ENCODE measurements at places on chromosomes 13 and 19.

DNA sequence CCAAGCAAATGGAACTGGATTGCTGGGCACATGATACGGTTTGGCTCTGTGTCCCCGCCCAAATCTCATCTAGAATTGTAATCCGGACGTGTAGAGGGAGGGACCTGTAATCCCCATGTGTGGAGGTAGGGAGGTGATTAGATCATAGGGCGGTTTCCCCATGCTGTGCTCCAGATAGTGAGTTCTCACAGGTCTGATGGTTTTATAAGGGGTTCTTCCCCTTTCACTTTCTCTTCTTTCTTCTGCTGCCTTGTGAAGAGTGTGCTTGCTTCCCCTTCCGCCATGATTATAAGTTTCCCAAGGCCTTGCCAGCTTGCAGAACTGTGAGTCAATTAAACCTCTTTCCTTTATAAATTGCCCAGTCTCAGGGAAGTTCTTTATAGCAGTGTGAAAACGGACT lies 32.6 kb upstream of the MTIF3 start:
- DNase-seq: no peak

- DNase-seq: no peak
These were observed 88.8 kb downstream of the LMO7 start for GRCh38 chr13:75724752-75725517.

DNA sequence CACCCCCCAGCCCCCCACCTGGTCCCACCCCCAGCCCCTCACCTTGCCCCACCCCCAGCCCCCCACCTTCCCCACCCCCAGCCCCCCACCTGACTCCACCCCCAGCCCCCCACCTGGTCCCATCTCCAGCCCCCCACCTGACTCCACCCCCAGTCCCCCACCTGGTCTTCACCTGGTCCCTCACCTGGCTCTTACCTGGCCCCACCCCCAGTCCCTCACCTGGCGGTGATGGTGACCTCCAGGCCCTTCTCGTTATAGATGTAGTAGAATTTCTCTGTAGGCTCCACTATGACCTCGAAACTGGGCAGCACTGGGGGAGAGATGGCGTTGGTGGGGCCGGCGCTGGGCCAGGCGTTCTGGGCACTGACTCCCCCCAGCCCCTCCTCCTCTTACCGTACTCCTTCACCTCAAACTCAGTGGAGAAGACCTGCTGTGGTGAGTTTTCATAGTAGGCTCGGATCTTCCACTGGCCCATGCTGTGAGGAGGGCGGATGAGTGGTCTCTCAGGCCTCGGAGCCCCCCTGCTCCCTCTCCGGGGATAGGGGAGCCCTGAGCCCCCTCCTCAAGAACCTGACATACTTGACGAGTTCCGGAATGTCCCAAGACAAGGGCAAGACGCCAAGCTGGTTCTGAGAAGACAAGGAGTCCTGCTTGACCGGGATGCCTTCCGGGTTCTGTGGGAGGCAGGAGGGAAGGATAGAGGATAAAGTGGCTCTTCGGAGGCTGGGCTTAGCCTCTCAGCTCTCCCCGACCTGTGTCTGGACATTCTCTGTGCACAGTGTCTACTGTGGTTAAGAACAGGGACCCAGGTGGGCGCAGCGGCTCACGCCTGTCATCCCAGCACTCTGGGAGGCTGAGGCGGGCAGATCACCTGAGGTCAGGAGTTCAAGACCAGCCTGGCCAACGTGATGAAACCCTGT lies 6.4 kb downstream of the C3 start:
- DNase-seq: no peak

DNA sequence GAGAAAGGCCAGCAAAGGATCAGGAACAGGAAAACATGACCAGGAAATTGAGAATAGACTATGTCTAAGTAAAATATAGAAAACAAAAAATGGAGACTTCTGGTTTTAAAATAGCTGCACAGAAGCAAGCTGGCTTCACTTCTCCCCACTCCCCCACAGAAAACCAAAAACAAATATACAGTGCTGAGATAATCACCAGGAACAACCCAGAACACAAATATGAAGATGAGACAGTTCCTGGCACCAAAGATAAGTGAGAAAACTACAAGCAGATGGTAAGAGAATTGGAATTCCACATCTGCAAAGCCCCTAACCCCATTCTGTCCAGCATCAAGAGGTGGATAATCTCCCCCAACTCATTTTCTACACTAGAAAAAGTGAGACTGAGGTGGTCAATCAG lies 397.7 kb downstream of the SUCLA2 start:
- DNase-seq: no peak

- DNase-seq: no peak
These were observed 7.7 kb upstream of the NANOS3 start for GRCh38 chr19:13869281-13869680.

- DNase-seq: no peak
These were observed 167.3 kb downstream of the USP12 start for GRCh38 chr13:27004326-27004725.

- DNase-seq: peak; percentile 95
These were observed 28.8 kb downstream of the ACTN4 start for GRCh38 chr19:38676023-38676877.

DNA sequence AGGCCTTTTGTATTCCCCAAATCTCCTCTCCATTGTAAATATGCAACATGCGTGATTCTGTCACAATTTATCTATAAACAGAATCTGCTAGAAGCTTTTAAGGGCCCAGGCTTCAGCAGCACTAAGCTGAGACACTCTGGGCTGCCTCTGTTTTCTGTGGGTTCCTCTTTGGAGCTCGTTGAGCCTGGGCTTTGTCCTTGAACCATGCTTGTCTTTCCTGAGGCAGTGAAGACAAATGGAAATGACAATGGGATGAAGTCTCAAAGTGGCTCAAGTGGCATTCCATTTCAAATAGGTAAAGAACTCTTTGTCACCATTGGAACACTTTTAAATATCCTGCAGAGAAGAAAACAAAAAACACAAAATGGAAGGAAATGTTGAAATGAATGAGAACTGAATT lies 40.3 kb downstream of the RASL11A start:
- DNase-seq: no peak

DNA sequence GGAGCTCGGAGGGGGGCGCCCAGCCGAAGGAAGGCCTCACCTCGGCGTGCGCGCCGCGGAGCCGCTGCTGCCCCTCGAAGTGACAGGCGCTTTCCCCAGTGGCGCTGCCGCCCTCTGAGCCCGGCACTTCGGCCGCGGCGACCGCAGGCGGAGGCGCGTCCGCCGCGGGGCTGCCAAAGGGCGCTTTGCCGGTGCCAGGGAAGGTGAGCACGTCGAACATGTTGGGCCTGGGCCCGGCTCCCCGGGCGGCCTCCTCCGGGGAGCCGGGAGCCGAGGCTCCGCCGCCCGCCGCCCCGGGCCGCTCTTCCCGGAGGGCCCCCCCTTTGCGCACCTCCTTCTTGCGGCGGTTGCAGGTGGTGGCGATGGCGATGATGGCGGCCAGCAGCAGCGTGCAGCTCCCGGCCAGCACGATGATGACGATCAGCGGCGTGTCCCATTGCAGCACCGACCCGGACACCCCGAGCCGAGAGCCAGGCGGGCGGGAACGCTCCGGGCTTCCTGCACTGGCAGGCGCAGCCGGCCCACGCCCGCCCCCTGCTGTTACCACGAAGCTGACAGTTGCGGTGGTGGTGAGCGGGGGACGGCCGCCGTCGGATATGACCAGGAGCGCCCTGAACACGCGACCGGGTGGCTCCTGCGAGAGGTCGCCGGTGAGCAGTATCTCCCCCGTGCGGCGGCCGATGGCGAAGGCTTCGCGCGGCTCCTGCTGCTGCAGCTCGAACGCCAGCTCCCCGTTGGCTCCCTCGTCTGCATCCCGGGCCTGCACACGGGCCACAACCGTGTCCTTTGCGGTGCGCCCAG lies 2.5 kb downstream of the PCDH8 start:
- DNase-seq: no peak

GRCh38 chr13:41812851-41813250 lies 148.1 kb downstream of the VWA8 start:
- no peak for DNase-seq

GRCh38 chr13:51034906-51035305 lies 76.2 kb downstream of the C13orf42 start:
- no peak for DNase-seq
